ENCODE measurements at places on chromosomes 12 and 14. TPM values are rescaled to one million over a fixed set of nuclear protein-coding genes. Genes with fewer than 3 reads are reported as not detected.

DNA sequence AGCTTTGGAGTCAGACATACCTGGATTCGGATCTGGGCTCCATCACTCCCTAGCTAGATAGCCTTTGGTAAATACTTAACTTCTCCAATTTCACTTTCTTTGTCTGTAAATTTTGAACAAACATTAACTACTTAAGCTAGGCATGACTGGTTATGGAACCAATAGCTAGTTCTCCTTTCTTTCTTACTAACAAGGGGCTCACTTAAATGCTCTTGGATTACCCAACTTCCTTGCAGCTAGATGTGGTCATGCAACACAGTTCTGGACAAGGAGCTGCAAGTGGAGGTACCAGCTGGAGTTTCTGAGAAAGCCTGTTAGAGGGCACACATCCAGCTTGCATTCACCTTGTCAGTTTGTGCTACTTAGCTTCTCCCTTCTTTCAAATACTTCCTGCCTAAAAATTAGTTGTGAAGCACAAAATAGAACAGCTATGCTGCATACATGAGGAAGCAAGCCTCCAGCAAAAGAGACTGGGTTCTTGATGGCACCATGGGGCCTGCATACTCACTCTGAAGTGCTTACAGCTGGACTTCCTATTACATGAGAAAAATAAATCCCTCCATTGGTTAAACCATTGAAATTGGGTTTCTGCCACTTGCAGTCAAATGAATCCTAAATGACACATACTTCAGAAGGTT lies 210.1 kb upstream of the EEA1 start:
- no peak for DNase-seq

DNA sequence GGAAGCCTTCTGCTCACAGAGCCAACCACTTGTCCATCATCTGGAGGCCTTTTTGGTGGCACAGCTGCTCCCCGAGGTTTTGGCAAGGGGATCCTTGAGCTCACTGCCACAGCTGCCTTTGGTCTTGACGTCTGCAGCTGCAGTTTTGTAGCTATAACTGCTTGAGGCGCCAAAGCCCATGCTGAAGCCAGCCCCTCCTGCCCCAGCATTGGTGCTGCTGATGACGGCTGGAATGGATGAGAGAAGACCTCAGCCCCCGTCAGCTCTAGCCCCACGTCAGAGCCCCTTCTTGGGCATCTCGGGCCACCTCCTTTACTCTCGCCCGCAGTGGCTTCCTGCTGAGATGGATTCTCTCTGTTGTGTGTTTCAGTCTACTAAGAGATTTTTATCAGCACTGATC lies 12.3 kb upstream of the KRT74 start:
- no peak for DNase-seq

Gene CRACR2A
- total RNA-seq: 0.92 TPM

DNA sequence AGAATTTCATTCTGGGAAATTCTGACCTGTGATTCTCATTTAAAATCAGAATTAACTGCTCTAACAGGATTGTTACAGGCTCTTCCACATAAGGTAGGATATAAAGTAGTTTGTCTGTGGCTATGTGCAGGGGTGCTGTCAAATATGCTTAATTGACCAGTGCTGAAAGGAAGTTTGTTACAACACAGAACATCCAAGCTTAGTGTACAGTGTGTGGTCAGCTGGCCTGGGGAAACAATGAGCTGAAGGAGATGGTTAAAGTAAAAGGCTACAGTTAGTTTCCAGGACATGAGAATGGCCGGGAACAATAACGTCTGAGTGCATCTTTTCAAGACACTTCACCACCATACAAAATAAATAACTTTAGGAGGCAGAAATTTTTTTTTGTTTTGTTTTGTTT lies 68.0 kb downstream of the PKP2 start:
- DNase-seq: no peak

- no peak for DNase-seq
These were observed 1.2 kb downstream of the ADAMTS20 start for GRCh38 chr12:43550831-43551271.

DNA sequence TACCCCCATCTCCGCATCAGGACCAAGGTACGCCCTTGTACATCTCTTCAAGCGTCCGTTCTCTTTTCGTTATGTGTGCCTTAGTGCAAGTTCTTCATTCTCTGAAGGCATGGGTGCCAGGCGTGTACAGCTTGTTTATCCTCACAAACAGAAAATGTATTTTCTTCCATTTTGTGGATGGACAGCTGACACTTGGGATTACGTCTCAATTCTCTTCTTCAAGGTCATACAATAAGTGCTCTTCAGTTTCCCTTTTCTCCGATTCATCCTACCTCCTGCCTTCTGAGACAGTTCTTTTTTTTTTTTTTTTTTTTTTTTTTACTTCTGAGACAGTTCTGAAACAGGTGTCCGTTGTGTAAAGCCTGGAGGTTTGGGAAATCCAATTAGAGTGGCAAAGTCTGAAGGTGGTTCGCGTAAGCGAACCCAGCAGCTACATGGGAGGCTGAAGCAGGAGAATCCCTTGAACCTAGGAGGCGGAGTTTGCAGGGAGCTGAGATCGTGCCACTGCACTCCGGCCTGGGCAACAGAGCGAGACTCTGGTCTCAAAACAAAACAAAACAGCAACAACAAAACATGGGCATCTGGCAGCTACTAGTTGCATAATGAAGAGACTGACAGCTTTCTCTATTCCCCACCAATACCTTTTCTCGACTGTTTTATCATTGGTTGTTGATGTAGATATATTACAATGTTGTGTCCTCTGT lies 734 bp downstream of the COX6A1 start:
- DNase-seq: no peak

DNA sequence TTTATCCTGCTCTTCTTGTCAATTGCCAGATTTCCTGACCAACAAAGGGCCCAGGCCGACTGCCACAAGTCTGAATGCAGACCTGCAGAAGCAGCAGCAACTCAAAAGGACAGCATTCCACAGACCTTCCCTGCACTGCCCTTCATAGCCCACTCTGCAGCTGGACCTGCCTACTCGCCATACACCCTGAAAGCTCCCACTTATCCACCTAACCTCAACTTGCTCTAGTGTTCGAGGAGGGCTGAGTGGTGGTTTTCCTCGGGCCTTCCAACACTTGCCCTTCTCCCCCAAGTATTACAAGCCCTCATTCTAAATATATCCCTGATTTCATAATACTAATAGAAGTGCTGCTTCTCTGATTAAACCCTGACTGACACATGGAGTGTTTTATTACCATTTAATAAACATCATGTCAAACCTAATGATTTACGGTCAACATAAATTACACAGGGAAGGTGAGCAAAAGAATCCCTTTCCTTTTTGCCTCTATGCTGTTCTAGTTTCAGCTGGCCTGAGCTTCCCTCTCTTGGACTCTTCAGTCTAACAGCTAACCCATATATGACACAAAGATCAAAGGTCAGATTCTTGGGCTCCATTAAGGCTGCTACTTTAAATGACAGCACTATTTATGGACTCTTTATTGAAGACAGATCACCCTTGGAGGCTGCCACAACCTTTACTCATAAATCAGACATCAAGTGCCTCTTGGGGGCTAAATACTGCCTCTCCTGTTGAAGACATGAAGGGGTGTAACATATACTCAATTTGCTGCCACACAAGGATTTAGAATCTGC lies 1546.9 kb upstream of the TMEM132C start:
- no peak for DNase-seq

DNA sequence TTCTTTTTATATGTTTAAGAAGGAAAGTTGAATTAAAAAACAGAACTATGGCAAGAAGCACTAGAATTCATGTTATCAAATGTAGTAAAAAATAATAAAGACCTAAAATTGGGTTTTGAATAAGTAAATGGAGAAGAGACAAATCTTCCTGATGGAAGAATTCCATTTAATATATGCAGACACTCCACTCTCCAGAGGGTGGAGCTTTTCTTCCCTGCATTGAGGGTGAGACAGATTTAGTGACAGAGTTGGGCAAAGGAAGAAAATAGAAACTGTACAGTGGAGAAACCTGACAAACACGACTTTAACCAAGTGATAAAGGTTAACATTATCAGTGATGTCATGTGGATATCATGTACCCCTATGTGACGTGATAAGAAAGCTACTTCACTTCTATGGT lies 217.6 kb downstream of the PRKD1 start:
- DNase-seq: no peak
